ENCODE measurements at places on chromosomes 6 and 20. TPM values are rescaled to one million over a fixed set of nuclear protein-coding genes. Genes with fewer than 3 reads are reported as not detected.
A peak's percentile ranks its signal among the peaks of the same experiment; 100 is the strongest.

The UFL1 gene
- total RNA-seq = 30.1 TPM

The KIF3B gene
- 7.4 TPM for total RNA-seq

The HLA-G gene
- not detected for total RNA-seq

The BFSP1 gene
- 0.46 TPM for total RNA-seq

The GTSF1L gene
- not detected for total RNA-seq

- DNase-seq = no peak
- no peaks in the 10 kb centered on the region for H3K36me3 ChIP-seq
- peaks cover 41% of the 10 kb centered on the region for H3K4me1 ChIP-seq
- peak overlapping the region; percentile 92 for H3K27ac ChIP-seq
- H3K4me3 ChIP-seq = peak overlapping the region; percentile 94
Measured at GRCh38 chr20:63955281-63955826, 862 bp downstream of the UCKL1 start.

GRCh38 chr6:73968221-73968757 is 272.3 kb downstream of the CD109 start:
- no peak overlapping the region for H3K27ac ChIP-seq
- DNase-seq = no peak
- H3K36me3 ChIP-seq = no peaks in the 10 kb centered on the region
- H3K4me1 ChIP-seq = no peaks in the 10 kb centered on the region

DNA sequence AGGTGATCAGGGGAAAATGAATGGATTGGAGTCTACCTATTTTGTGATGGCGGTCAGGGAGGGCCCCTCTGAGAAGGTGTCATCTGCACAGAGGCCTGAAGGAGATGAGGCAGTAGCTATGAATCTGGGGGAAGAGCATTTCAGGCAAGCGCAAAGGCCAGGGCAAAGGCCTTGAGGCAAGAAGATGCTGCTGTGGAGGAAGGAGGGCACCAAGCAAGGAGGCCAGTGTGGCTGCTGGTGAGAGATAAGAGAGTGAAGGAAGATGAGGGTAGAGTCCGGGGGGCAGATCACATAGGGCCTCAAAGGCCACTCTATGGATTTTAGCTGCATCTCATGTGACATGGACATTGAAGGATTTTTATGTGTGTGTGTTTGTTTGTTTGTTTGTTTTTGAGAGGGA is 20.6 kb upstream of the CSNK2A1 start:
- H3K4me3 ChIP-seq = no peak overlapping the region
- no peaks in the 10 kb centered on the region for H3K36me3 ChIP-seq
- no peaks in the 10 kb centered on the region for H3K4me1 ChIP-seq
- peaks cover 4% of the 10 kb centered on the region for H3K27me3 ChIP-seq
- no peak for DNase-seq

DNA sequence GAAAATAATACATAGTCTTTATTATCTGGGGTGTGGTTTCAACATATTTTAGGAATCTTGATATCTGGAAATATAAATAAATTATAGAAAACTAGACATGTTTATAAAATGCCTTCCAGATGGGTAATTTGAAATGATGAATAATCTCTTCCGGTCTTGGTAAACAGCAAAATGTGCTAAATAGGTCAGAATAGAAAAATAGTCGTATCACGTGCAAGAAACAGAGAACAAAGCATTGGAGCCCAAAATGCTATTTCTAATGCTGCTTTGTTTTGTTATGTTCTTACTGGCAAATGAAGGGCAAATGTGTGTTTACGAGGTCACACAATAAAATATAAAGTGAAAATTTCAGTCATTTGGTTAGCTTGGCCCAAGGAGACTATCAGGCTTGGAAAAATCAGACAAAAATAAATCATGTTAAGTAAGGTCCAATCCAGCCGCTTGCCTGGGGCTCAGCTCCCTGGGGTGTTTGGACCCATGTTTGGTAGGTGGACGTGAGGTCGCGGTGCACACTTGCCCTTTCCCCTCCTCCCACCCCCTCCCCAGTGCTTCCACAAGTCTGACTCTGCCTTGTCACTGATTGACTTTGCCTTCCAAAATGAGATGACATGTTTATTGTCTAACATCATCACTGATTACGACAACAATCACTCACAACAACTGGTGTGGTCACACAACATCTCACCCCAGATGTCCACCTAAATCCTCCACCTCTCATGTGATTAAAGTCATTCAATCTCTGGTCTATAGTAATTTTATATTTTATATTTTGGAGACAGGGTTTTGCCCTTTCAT is 56.0 kb downstream of the RIN2 start:
- no peaks in the 10 kb centered on the region for H3K27me3 ChIP-seq
- peaks cover 21% of the 10 kb centered on the region for H3K4me1 ChIP-seq
- no peak overlapping the region for H3K4me3 ChIP-seq
- no peak for DNase-seq

DNA sequence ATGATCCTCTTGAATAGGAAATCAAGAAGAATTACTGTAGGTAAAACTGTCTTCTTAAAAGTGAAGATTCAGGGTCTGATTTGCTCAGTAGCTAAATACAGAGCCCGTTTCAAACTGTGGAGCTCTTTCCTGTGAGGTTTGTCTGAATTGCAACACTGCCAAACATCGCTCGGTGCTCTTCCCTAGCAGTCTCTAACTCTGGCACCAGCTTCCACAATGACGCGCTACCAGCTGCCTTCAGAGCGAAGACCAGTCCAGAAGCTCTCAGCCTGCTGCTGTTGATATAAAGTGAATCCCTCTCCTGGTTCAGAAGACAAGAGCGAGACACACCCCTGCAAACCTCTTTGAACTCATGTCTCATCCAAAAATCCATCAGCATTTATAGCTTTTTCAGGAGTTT is 447.0 kb downstream of the LMBRD1 start:
- no peak overlapping the region for H3K27ac ChIP-seq
- no peaks in the 10 kb centered on the region for H3K36me3 ChIP-seq
- no peaks in the 10 kb centered on the region for H3K27me3 ChIP-seq

DNA sequence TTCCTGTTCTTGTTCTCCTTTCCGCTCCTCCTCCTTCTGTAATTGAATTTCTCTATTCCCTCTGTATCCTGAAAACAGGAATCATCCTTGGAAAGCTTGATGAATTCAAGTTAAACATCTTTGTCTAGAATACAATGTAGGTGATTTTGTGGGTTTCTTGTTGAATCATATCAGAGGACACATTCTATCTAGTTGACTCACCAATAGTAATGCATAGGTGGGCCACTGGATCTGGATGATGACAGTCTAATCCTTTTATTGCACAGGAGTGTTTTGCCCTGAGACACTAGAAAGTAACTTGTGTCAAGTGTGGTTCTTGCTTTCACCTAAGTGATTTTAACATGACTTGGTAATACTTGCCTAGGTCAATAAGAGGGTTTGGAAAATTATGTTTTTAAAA is 164.3 kb downstream of the RFPL4B start:
- no peak overlapping the region for H3K27ac ChIP-seq
- no peak overlapping the region for H3K4me3 ChIP-seq
- H3K27me3 ChIP-seq = no peaks in the 10 kb centered on the region
- no peak for DNase-seq
- no peaks in the 10 kb centered on the region for H3K4me1 ChIP-seq
- H3K36me3 ChIP-seq = no peaks in the 10 kb centered on the region

DNA sequence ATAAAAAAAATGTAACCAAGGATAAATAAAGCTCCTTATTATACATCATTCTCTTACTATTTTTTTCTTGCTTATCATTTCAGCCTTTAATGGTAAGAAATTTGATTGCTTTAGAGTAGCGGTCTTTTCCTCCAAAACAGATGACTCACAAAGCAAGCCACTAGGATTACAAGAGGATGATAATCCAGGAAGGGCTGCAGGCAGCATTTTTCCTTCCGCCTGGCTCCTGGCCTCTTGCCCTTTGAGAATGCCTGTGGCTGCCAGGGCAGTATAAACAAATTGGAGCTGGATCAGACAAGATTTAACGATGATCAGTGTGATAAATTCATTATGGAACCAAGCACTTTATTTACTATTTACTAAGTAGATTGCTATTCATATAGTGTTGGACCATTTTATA is 9.7 kb upstream of the FBXL4 start:
- no peaks in the 10 kb centered on the region for H3K27me3 ChIP-seq
- no peak for DNase-seq
- H3K4me3 ChIP-seq = no peak overlapping the region
- no peaks in the 10 kb centered on the region for H3K4me1 ChIP-seq
- H3K36me3 ChIP-seq = no peaks in the 10 kb centered on the region
- no peak overlapping the region for H3K27ac ChIP-seq

GRCh38 chr6:11978169-11978987 is 33.7 kb upstream of the HIVEP1 start:
- H3K4me1 ChIP-seq = no peaks in the 10 kb centered on the region
- DNase-seq = no peak
- no peaks in the 10 kb centered on the region for H3K36me3 ChIP-seq
- H3K27ac ChIP-seq = no peak overlapping the region

GRCh38 chr6:138219398-138219797 is 1.1 kb upstream of the PBOV1 start:
- H3K36me3 ChIP-seq = no peaks in the 10 kb centered on the region
- no peak for DNase-seq
- H3K27ac ChIP-seq = no peak overlapping the region
- H3K4me3 ChIP-seq = no peak overlapping the region
- H3K4me1 ChIP-seq = no peaks in the 10 kb centered on the region

DNA sequence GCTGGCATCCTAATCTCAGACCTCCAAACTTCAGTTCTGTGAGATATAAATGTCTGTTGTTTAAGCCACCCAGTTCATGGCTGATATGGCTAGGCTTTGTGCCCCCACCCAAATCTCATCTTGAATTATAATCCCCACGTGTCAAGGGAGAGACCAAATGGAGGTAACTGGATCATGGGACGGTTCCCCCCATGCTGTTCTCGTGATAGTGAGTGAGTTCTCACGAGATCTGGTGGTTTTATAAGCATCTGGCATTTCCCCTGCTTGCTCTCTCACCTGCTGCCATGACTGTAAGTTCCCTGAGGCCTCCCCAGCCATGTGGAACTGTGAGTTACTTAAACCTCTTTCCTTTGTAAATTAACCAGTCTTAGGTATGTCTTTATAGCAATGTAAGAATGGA is 56.7 kb downstream of the KIAA0319 start:
- H3K36me3 ChIP-seq = no peaks in the 10 kb centered on the region
- H3K4me1 ChIP-seq = no peaks in the 10 kb centered on the region
- H3K27me3 ChIP-seq = no peaks in the 10 kb centered on the region
- DNase-seq = no peak
- no peak overlapping the region for H3K27ac ChIP-seq

Measured in gastrocnemius medialis (tissue), 4 donors.